ENCODE measurements at places on chromosomes 1 and 21.

- DNase-seq = no peak
Measured at GRCh38 chr21:42160765-42161164, 58.2 kb upstream of the ABCG1 start.

DNA sequence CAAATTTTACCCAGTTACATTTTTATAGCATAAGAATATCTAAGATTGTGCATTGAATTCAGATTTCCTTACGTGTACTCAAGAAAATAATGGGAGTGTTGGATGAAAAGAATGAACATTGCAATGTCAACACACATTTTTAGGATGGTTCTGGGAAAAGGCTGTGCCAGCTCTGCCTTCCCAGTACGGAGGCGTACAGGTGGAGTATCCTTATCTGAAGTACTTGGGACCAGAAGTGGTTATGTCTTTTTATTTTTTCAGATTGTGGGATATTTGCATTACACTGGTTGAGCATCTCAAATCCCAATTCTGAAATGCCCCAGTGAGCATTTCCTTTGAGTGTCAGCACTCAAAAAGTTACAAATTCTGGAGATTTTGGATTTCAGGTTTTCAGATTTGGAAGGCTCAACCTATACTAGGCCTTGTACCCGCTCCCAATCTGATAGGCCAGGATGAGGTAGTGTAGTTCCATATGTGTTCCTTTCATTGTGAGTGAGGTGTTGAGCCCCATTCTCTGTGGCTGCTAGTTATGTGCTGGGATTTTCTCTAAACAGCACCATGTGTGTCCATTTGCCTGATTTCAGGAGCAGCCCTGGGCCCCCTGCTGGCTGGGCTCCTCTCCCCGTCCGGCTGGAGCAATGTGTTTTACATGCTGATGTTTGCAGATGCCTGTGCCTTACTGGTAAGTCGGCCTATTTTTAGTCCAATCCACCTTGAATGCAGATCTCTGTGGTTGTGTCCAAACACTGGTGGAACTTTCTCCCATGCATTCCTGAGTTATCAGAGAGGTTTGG lies 60.8 kb downstream of the SLC37A1 start:
- DNase-seq = no peak

GRCh38 chr1:47532921-47533792 lies 95.3 kb downstream of the FOXD2 start:
- no peak for DNase-seq

DNA sequence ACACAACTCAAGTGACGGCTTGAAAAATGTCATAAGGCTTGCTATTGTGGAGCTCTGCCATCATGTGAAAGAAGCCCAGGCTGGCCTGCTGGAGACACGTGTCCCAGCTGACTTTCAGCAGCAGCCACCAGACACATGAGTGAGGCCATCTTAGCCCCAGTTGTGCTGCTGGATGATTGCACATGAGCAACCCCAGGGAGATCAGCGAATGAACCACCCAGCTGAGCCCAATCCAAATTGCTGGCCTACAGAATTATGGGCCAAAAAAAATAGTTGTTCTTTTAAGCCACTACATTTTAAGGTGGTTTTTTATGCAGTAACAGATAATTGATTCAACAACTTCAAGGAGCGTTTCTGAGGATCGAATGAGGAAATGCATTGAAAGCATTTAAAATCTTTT lies 17.5 kb upstream of the CDA start:
- no peak for DNase-seq

- DNase-seq = no peak
Measured at GRCh38 chr21:45525153-45525909, 16.9 kb downstream of the SLC19A1 start.

GRCh38 chr1:24925082-24925779 lies 4.8 kb downstream of the RUNX3 start:
- DNase-seq = peak; percentile 90

- no peak for DNase-seq
Measured at GRCh38 chr1:109186733-109187086, 27.0 kb upstream of the SARS1 start.

DNA sequence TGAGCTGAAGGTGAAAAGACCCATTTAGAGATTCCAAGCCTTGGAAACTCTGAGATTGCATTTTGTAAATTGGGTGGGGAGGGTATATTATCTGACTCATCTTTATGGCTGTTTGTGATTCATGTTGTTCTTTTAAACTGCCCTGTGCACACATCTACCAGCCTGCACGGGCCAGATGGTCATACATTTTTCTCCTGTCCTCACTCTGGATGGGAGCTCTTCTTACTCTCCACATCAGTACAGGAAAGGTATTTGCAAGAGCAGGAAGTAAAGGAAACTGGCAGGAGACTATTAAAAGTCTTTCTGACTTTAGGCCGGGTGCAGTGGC lies 14.3 kb upstream of the NMNAT2 start:
- no peak for DNase-seq

GRCh38 chr1:155929057-155929456 lies 5.2 kb downstream of the KHDC4 start:
- DNase-seq = no peak

DNA sequence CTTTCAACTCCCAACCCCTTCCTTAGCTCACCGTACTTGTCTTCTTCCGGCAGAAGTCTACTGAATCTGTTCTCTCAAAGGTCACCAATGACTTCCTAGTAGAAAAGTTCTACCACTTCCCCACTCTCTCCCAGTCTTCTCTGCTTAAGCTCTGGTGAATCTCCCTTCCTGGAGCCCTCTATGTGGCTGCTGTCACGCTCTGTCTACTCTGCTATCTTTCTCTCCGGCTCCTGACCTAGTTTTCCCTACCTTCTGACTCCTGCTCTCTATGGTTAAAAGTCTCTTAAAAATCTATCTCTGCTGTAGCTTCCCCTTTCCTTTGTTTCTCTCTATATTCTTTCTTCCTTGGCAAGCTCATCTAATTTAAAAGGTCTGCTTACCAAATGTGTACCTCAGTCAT lies 350.1 kb upstream of the GREM2 start:
- DNase-seq = no peak

- no peak for DNase-seq
Measured at GRCh38 chr1:46550751-46551231, 656 bp downstream of the KNCN start.

DNA sequence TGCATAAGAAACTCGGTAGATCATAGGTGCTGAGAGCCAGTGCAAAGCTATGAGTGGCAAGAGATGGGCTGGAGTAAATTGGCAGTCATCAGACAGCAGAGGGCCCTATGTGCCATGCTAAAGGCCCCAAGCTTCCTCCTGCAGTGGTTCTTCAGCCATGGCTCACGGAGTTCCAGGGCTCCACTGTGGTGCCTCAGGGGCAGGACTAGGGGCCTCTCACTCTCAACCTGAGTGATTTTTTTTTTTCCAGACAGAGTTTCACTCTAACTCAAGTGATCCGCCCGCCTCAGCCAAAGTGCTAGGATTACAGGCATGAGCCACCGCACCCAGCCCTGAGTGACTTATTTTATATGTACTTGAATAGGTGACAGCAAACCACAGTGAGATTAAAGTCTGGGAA lies 10.4 kb upstream of the GJA8 start:
- DNase-seq = no peak

GRCh38 chr1:206021626-206022365 lies 1.9 kb downstream of the CTSE start:
- DNase-seq = no peak

DNA sequence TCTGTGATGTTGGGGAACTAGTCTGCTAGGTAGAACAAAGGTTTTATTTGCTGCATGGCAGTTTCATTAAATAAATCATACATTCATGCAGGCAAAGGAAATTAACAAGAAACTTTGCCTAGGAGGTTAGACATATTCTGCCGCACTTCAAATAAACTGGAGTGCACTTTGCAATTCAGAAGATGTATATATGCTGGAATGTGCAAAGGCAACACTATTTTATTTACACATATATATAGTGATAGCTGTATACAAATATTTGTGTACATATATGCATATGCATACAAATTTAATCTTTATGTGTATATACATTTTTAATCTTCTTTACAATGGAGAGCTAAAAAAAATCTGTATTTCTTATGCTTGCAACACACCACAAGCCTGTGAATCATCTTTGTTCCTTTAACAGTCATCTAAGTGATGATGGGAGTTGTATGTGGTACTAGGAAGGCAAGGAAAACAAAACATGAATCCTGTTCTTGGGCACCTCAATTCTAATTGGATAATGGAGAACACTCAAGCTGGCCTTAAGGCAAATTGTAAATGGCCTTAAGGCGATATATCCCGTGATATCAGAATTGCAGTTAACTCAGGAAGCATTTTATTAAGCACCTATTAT lies 605.8 kb upstream of the CAMK1G start:
- DNase-seq = no peak

DNA sequence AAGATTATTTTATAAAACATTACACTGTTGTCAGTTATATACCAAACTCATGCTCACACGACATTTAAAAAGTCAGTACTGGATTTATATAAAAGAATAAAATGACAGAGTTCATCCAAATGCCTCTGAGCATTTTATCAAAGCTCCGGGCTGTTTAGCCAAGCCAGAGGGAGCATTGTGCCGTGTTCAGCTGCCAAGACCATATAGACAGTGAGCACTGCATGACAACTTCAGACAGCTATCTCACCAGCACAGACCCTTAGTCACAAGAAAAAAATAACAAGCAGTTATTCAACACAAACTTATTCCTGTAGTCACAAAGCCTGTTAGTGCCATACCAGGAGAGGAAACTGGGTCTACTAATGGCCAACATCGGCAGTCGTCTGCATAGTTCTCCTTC lies 88.0 kb upstream of the PBX1 start:
- DNase-seq = no peak

- no peak for DNase-seq
Measured at GRCh38 chr1:205532996-205533735, 28.7 kb downstream of the CDK18 start.

GRCh38 chr21:38992737-38993136 lies 187.0 kb downstream of the ETS2 start:
- DNase-seq = no peak

DNA sequence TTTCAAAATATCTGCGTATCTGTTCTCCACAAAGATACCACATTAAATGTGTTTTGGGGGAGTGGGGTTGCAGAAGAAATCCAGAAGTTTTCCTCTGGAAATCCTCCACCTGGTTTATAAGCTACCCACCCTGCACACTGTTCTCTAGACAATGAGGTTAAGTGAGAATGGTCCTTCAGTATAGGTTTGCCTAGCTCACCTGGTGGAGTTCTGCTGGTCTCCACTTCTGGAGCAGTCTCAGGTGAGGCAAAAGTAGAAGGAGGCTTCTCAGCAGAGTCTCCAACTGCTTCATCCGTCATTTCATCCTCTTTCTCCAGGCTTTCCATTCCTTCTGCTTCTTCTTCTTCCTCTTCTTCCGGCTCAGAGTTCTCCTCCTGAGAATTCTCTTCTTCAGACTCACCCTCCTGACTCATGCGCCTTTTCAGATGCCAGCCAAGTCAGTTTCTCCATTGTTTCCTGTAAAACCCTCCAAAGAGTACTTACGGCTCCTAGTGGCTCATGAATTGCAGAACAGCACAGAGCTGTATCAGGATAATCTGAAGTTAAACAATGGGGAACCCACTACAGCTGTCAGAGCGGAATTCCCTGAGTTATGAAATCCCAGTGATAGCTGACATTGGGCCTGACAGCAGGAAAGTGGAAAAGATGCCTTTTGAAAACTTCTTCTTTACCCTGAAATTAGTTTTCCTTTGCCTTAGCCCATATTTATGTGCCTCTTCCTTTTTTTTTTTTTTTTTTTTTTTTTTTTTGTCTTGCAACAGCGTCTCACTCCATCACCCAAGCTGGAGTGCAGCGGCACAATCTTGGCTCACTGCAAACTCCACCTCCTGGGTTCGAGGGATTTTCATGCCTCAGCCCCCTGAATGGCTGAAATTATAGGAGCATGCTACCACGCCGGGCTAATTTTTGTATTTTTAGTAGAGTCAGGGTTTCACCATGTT lies 38.5 kb downstream of the MSTO1 start:
- no peak for DNase-seq

GRCh38 chr1:174858301-174858700 lies 141.4 kb upstream of the CACYBP start:
- DNase-seq = no peak

GRCh38 chr1:225816643-225817538 lies 7.0 kb downstream of the EPHX1 start:
- DNase-seq = no peak

DNA sequence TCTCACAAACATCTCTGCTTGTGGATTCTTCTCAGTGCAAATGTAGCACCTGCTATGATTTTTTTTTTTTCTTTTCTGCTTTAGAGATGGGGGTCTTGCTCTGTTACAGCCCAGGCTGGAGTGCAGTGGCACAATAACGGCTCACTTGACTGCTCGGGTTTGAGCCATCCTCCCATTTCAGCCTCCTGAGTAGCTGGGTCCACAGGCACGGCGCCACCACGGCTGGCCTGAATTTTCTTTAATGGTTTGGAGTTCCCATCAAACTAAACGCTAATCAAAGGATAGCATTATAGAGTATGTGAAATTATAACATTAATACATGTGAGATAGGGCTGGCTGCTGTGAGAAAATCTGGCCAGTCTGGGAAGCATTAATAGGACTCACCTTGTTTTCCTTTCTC lies 7.2 kb upstream of the PTGER3 start:
- no peak for DNase-seq

GRCh38 chr1:24609949-24610517 lies 33.1 kb upstream of the SRRM1 start:
- DNase-seq = no peak

DNA sequence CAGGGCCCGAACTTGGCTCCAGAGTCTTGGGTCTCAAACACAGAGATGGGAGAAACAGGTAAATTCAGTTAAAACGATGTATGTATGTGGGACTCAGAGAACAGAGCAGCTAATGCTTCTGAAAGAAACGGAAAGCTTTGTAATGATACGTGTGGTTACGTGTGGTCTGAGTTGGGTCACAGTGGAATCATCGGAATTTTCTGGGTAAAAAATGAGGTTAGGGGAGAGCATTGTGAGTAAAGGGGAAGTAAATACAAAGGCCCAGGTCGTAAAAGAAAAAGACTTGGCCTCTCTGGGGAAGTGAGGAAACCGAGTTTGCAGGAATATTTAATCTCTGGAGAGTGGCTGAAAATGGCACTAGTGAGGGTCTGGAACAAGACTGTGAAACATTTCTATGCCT lies 8.3 kb downstream of the NHLH2 start:
- DNase-seq = no peak

- DNase-seq = no peak
Measured at GRCh38 chr1:32341971-32342370, 5.9 kb upstream of the MARCKSL1 start.

GRCh38 chr1:201503397-201504176 lies 3.3 kb downstream of the CSRP1 start:
- no peak for DNase-seq

DNA sequence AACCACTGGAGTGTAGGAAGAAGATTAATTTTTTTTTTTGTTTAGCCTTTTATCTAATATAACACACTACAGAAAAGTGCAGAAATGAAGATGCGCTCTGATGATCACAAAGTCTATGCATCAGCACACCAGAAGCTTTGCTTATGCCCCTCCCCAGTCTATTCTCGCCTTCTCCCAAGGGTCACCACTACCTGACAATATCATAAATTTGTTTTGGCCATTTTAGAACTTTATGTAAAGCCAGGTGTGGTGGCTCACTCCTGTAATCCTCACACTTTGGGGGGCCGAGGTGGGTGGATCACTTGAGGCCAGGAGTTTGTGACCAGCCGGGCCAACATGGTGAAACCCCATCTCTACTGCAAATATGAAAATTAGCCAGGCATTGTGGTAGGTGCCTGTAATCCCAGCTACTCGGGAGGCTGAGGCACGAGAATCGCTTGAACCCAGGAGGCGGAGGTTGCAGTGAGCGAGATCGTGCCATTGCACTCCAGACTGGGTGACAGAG lies 231.3 kb downstream of the FOXD2 start:
- no peak for DNase-seq
